GM23338 (cell line): ENCODE measurements at places on chromosomes 12 and 14.

GRCh38 chr14:77645520-77646230, 29.2 kb upstream of the SPTLC2 start:
- no peak for DNase-seq

DNA sequence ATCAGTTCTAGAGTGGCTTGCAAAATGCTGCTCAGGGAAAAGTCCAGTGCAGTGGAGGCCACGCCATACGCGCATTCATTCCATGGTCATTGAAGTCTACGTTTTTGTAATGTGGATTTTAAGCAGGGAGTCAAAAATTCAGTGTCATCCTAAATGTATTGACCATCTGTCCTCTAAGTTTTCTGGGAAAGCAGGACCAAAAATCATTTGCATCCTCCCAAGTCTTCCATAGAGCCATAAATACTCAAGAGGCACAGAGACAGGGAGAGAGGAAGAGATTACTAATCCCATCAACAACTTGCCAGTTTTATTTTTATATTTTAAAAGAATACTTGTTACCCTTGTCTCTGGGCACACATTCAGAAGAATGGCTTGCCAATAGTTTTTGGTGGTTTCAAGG, 36.9 kb downstream of the RHOJ start:
- no peak for DNase-seq

GRCh38 chr12:112518365-112518735, 99.6 kb downstream of the PTPN11 start:
- DNase-seq: no peak

DNA sequence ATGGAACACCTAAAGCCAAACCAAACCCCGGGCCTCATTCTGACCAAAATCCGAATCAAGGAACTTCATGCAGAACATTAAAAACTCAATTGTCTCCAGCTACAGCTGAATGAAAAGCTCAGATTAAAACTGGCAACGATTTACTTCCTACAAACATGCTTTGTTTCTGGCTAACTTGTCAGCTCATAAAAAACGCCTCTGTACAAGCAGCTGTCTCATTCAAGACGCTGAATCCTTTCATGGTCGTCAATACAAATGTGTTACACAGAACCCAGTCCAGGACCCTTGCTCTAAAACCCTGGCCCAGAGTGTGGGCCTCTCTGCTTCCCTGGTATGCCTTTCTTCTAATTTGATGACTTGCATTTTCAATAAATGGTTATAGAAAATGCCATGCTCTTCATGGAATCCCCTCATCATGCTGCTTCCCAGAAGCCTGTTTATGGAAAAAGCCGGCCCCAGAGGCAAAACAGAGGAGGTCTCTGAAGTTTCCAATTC, 183.1 kb downstream of the PHLDA1 start:
- DNase-seq: no peak

DNA sequence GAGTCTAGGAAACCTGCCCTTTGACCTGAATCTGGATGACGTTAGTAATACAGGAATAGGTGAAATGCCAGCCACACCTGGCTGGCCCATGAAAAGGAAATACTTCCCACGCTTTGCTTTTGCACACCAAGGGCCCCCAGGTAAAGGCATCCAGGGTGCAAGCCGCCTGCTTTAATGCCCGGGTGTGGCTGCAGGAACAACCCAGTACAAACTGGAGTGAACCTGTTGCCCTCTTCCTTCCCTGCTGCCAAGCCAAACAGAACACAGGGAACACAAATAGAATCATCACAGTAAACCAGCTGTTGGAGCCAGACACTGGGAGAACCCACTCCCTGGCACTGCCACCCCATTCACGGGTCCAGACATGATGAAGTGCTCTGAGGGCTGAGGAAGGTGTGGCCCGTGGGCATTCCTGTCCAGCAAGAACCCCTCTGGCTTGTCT, 24.2 kb upstream of the FOS start:
- no peak for DNase-seq
